GM23338 (cell line): ENCODE measurements at places on chromosomes 6 and 20.

DNA sequence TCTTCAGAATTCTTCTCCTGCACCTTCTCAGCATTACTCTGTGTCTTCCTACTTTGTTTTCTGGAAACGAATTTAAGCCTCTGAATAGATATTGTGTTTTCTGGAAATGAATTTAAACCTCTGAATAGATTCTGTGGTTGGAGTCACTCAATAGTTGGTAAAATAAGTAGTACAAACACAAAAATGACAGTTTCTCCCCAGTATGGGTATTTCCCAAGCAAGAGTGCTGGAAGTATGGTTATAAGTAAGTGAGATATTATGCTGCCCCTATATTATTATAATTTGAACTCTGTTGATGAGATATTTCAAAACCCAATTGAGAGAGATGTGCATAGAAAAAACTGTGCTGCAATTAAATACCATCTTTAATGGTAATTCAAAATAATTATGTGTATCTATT, 94.9 kb downstream of the TINAG start:
- no peaks in the 10 kb centered on the region for H3K36me3 ChIP-seq
- no peak overlapping the region for H3K4me3 ChIP-seq
- no peak overlapping the region for H3K27ac ChIP-seq
- H3K27me3 ChIP-seq, result no peaks in the 10 kb centered on the region
- H3K4me1 ChIP-seq, result no peaks in the 10 kb centered on the region
- no peak for DNase-seq

DNA sequence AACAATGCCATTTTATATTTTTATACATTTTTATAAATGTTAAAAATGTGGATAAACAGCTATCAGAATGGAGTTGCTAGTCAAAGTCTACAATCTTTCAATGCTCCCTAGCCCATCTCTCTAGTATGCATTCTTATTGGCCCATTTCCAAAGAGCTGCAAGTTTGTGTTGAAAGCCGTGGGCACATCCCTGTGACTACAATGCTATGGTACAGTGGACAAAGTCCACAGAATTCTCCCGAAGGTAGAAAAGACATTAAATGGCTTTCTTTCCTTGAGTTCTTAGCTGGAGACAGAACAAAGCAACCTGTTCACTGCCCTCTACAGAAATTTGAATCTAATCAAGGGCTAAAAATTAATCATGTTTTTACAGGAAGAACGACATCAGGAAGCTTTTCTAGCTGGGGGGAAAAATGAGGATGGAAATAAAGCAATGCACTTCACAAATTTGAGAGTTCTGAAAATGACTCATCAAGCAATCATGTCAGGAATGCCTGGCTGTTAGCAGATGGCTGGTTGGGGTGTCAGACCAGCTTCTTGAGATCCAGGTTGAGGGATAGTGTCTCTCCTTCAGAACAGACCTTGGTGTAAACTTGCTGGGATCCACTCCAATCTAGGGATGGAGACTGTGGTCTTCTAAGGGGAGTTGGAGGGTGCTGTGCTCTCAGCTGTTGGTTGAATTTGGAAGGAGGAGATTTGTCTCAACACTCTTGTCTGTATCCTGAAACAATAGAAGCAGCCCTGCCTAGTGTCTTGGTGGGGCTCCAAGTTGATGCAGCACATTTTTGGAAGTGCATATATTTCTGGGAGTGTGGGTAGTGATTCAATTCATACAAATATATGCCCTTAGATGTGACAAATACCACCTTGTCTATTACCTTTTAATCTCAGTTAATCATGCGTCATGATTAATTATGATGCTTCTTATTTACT, 143.4 kb upstream of the PHACTR1 start:
- H3K4me1 ChIP-seq, result peaks cover 9% of the 10 kb centered on the region; the same call in 1 of the 2 replicates
- no peak overlapping the region for H3K27ac ChIP-seq

GRCh38 chr20:45946149-45946970, 11.9 kb downstream of the PCIF1 start:
- H3K36me3 ChIP-seq, result peaks cover 19% of the 10 kb centered on the region; the same call in 1 of the 2 replicates
- H3K27ac ChIP-seq, result no peak overlapping the region
- H3K4me3 ChIP-seq, result no peak overlapping the region
- H3K27me3 ChIP-seq, result no peaks in the 10 kb centered on the region
- no peak for DNase-seq
- no peaks in the 10 kb centered on the region; the same call in 1 of the 2 replicates for H3K4me1 ChIP-seq

GRCh38 chr6:158591134-158591809, 31.4 kb downstream of the TMEM181 start:
- H3K4me3 ChIP-seq, result no peak overlapping the region
- H3K4me1 ChIP-seq, result no peaks in the 10 kb centered on the region
- H3K27ac ChIP-seq, result no peak overlapping the region
- H3K36me3 ChIP-seq, result peaks cover 29% of the 10 kb centered on the region
- H3K27me3 ChIP-seq, result no peaks in the 10 kb centered on the region

DNA sequence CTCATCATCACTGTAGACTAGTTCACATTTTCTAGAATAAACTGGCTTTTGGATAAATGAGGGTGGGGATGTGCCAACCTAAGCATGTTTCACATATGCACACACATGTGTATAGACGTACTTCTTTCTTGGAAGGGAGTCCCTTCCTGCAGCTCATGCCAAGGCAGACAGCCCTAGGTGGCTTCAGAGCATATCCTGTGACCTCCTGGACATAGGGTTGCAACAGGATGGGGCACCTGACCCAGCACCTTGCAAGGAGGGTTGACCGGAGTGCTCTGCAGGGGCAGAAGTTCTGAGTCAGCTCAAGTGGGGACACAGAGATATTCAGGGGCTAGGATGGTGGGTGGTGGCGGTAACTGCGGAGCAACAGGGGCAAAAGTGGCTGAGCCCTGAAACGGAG, 68.6 kb upstream of the RALGAPA2 start:
- H3K4me3 ChIP-seq, result no peak overlapping the region
- H3K27me3 ChIP-seq, result no peaks in the 10 kb centered on the region
- no peak for DNase-seq

DNA sequence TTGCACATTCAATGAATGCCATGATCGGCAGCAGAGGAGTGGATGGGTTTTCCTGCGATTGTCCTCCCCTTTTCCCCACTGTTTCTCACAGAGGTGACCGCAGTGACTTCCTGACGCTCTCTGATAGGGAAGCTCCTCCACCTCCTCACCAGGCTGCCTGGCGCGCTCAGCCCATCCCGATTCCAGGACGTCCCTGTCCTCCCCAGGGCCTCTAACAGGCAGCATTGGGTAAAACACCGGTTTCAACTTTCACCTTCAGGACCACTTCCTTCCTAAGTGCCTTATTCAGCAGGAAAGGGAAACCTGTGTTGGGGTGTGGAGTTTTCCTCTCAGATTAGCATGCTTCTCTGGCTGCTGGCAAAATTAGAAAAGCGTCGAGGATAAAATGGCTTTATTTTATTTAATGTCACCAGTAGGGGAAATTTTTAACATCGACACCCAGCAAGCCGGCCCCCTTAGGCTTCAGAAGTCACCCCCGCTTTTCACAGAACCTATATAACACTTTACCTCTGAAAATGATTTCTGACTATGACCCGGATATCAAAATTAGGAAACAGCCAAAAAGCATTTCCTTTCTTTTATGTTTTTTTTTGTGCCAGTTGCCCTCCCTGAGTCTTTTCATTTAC, 570.4 kb upstream of the GJE1 start:
- H3K4me1 ChIP-seq, result peaks cover 25% of the 10 kb centered on the region
- peak overlapping the region; percentile 40; the same call in 1 of the 2 replicates for H3K27ac ChIP-seq
- DNase-seq, result peak; percentile 70
- H3K27me3 ChIP-seq, result no peaks in the 10 kb centered on the region

DNA sequence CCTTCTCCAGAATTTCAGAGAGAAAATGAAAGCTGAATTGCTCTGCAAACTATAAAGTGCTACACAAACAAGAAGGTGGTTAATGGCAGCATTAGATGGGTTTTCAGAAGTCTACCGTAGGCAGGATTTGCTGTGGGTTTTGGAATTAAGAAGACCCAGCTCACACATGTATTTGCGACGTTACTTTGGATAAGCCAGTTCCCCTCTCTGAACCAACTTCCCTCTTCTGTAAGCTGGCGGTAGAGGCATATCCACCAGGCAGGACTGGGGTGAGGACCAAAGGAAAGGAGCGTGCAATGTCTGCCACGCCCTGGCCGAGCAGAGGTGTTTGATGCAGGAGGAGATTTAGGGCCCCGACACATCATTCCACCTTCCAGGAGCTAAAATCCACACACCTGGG, 6.9 kb downstream of the RSPO4 start:
- no peaks in the 10 kb centered on the region for H3K4me1 ChIP-seq
- H3K27ac ChIP-seq, result no peak overlapping the region
- H3K4me3 ChIP-seq, result no peak overlapping the region

- H3K4me3 ChIP-seq, result no peak overlapping the region
- H3K4me1 ChIP-seq, result no peaks in the 10 kb centered on the region; the same call in 1 of the 2 replicates
- no peaks in the 10 kb centered on the region for H3K27me3 ChIP-seq
- no peaks in the 10 kb centered on the region for H3K36me3 ChIP-seq
Measured at GRCh38 chr6:82869493-82869892, 196.1 kb downstream of the UBE3D start.

DNA sequence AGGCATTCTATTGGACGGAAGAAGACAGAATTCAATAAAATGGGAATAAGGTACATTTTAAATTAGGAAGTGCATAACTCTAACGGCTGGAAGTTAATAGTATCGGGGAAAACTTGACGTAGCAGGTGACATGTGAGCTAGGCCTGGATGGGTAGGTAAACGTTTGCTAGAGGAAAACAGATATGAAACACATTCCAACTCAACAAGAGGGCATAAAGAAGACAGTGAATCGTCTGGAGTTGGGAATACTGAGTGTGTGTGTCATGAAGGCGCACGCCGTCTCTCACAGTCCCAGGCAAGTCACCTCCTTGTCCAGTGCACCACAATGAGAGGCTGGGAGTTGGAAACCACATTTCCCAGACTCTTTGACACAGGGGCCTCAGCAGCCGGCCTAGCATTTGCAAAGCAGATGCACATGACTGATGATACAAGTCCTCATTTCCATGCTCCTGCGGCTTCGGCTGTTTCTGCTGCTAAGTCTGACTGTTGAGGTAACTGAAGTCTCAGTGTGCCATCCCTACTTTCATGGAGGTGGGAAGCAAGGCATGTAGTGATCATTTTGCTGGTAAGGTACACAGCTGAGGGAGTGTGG, 16.5 kb upstream of the NHSL1 start:
- no peak overlapping the region for H3K4me3 ChIP-seq
- no peaks in the 10 kb centered on the region for H3K27me3 ChIP-seq
- no peaks in the 10 kb centered on the region for H3K36me3 ChIP-seq
- DNase-seq, result no peak
- no peak overlapping the region for H3K27ac ChIP-seq
- H3K4me1 ChIP-seq, result peaks cover 13% of the 10 kb centered on the region

DNA sequence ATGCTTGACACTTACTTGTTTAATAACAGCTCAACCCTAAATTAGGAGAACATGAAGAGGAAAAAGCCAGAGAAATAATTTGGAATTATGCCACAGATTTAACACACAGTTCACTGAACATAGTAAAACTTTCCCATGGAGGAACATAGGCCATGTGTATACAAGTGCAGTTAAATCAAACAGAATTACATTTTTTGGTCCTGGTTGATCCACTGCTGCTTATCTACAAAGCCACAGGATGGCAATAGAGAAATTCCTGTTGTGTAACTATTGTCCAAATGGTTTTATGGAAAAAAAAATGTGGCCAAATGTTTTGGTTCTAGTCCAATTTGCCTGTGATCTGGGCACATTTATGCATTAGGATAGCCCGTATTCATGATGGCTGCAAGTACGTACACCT, 136.8 kb downstream of the ALDH8A1 start:
- no peaks in the 10 kb centered on the region for H3K4me1 ChIP-seq
- no peaks in the 10 kb centered on the region for H3K27me3 ChIP-seq
- H3K4me3 ChIP-seq, result no peak overlapping the region
- no peak overlapping the region for H3K27ac ChIP-seq
- no peak for DNase-seq

DNA sequence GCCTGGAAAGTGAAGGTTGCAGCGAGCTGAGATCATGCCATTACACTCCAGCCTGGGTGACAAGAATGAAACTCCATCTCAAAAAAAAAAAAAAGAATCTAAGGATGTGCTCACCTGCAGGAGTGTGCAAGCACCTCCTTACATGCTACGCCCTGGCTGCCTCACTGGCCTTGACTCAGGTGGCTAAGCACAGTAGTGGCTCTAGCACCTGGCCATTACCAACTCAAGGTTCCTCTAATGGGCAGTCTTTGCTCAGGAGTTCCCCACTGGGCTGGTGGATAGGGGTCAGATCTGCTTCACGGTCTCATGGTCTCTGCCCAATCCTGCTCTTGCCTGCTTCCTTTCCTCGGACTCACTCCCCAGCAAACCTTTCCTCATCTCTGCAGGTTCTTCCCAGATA, 39.7 kb downstream of the KCNK17 start:
- H3K4me3 ChIP-seq, result no peak overlapping the region
- DNase-seq, result no peak
- H3K36me3 ChIP-seq, result 0 out of 2 replicates have a peak, but pooled peaks cover 2% of the 10 kb centered on the region
- H3K27me3 ChIP-seq, result no peaks in the 10 kb centered on the region
- H3K27ac ChIP-seq, result no peak overlapping the region

DNA sequence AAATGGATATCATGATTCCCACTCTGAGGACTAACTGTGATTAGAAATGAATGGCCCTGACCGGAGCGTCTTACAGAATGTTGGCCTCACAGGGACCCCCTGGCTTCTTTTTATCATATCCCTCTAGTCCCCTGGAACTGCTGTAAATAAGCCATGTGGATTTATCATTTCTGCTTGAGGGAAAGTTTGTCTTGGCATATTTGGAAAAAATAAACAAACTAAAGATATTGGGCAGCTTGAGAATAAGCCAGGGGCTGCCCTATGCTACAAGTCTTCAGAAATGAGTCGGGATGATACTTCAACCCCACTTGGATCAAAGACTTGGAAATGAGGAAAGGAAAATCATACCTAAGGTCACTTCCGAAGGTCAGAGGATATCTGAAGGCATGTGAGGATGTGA, 179.1 kb downstream of the THBS2 start:
- H3K27me3 ChIP-seq, result no peaks in the 10 kb centered on the region
- H3K27ac ChIP-seq, result no peak overlapping the region
- no peak overlapping the region for H3K4me3 ChIP-seq
- H3K36me3 ChIP-seq, result no peaks in the 10 kb centered on the region

- H3K4me3 ChIP-seq, result no peak overlapping the region
- no peaks in the 10 kb centered on the region for H3K36me3 ChIP-seq
- no peak overlapping the region for H3K27ac ChIP-seq
- no peaks in the 10 kb centered on the region for H3K27me3 ChIP-seq
- no peak for DNase-seq
Measured at GRCh38 chr20:9156529-9157280, 87.8 kb downstream of the PLCB4 start.

- H3K27ac ChIP-seq, result no peak overlapping the region
- H3K4me3 ChIP-seq, result no peak overlapping the region
- no peak for DNase-seq
- no peaks in the 10 kb centered on the region for H3K36me3 ChIP-seq
- no peaks in the 10 kb centered on the region for H3K27me3 ChIP-seq
Measured at GRCh38 chr6:67433124-67433523, 1202.0 kb upstream of the ADGRB3 start.

- H3K27ac ChIP-seq, result no peak overlapping the region
- no peaks in the 10 kb centered on the region for H3K36me3 ChIP-seq
- no peak overlapping the region for H3K4me3 ChIP-seq
- H3K27me3 ChIP-seq, result no peaks in the 10 kb centered on the region
- peaks cover 26% of the 10 kb centered on the region for H3K4me1 ChIP-seq
Measured at GRCh38 chr6:138560130-138560860, 61.0 kb upstream of the NHSL1 start.

GRCh38 chr6:114024746-114025145, 53.8 kb upstream of the HDAC2 start:
- H3K4me1 ChIP-seq, result no peaks in the 10 kb centered on the region
- H3K27ac ChIP-seq, result no peak overlapping the region
- H3K27me3 ChIP-seq, result no peaks in the 10 kb centered on the region
- no peaks in the 10 kb centered on the region for H3K36me3 ChIP-seq
- no peak overlapping the region for H3K4me3 ChIP-seq
- DNase-seq, result no peak

GRCh38 chr6:92559003-92559402, 860.4 kb downstream of the EPHA7 start:
- no peaks in the 10 kb centered on the region for H3K4me1 ChIP-seq
- H3K36me3 ChIP-seq, result no peaks in the 10 kb centered on the region
- H3K4me3 ChIP-seq, result no peak overlapping the region
- H3K27me3 ChIP-seq, result no peaks in the 10 kb centered on the region
